AG09309 (cell line): ENCODE measurements at places on chromosomes 11 and 22.

- DNase-seq = peak; percentile 78
These were observed 58.3 kb downstream of the HSD17B12 start for GRCh38 chr11:43738600-43739409.

DNA sequence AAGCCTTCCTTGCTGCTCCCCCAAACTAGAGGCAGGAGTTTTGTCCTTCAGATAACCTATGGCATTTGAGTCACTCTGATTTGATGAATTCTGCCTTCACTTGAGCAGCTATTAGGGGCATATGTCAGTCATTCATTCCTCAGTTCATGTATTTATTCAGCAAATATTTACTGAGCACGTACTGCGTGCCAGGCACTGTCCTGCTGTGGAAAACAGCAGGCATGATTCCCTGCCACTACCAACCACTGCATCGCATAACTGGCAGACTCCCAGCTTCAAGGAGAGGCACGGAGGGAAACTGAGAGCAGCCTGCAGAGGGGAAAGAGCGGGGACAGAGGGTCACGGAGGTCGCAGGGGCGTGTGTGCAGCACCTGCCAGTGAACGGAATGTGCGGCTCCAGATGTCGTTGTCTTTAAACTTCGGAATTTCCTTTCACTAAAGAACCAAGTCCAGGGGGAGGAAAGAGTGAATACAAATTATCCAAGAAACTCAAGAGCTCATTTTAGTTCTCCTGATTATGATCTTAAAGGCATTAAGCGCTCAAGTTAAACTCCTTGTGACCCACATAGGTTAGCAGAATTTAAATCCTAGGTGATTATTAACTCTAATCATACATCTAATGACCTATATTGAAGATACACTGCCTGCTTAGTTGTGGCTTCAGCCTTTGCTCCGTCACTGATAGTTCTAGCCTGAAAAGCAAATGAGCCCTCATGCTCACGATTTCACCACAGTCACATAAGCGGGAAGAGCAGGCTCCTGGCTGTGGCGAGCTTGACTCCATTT lies 12.6 kb downstream of the PPARA start:
- DNase-seq = no peak

DNA sequence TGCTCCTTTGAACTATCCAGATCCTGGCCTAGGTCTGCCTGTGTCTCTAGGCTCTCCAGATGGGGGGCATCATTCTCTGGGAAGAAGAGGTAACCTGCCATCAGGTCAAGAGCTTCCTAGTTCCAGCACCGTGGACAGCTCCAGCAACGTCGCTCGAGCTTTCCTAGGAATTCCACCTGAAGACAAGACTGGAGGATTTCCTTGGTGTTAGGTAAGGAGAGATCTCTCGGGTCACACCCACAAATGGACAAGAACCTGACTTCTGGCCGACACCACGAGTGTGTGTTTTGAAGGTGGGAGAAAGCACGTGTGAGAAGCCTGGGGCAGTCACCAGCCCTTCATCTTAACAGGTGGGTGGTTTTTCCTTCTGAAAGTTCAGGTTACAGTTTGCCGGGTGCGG lies 1.2 kb downstream of the PRG3 start:
- no peak for DNase-seq

GRCh38 chr11:103842191-103842590 lies 194.2 kb upstream of the DDI1 start:
- no peak for DNase-seq

DNA sequence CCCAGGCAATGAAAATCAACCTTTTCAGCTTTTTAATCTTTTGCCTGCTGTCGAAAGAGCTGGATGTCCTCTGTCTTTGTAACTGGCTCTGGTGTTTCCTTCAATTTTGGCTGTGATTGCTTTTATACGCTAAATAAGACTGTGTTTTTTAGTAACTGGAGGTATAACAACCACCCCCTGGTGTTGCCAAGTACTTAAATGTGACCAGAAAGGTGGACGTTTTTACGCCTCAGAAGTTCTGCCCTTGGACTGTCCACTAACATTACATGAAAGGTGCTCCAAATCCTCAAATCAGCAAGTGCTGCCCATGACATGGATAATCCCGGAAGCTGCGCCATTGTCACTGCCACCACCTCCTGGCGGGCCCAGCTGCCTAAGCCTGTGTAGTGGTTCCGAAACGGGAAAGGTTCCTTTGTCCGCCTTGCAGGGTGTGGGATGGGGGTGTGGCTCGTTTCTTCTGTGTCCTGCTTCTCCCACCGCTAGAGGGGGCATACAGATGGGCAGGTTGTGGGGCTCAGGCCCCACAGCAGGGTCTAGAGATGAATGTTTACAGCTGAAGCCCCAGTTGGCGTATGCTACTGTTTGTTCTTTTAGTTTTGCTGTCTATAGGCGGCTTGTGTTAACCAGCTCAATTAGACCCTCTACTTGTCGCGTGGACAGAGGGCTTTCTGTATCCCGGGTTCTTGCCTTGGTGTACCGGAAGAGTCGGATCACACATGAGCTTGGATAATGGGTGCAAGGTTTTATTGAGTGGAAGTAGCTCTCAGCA lies 82.2 kb upstream of the SEPTIN5 start:
- peak; percentile 14 for DNase-seq

DNA sequence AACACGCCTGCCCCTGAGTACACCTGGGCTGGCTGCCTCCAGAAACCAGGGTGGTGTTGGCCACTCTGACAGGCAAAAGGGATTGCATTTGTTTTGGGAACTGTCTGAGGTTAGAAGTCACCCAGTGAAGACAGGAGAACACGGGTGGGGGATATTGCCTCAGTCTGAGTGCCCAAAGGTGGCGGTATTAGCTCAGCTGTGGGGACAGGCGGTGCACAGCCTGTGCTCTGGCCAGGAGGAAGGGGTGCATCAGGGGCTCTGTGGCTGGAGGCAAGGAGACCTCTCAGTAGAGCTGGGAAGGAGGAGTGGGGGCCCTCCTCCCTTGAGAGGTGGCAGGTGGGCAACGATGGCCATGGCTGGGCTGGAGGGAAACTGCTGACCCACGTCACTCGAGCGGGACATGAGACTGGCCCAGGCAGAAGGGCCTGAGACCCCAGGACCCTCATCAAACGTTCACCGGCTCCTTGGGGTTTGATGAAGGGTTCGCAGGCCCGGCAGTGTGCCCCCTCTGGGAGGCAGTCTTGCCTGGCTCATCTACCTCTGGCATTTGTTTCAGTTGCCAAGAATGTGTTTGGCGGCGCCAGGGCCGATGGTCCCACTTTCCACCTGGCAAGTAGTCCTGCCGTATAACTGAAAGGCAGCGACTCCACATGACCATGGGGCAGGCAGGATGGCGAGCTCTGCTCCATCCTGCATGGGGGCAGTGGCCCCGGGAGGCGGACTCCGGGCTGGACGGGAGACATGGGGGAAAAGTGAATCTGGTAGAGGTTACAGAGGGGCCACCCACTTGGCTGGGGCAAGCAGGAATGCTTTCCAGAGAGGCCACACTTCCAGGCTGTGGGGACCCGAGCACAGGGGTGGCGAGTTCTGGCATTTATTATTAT lies 52.8 kb upstream of the SMIM38 start:
- no peak for DNase-seq

- DNase-seq = no peak
These were observed 80.9 kb upstream of the PICALM start for GRCh38 chr11:86149792-86150191.

GRCh38 chr11:19087658-19088057 lies 27.1 kb upstream of the MRGPRX2 start:
- peak; percentile 71 for DNase-seq

- DNase-seq = no peak
These were observed 2.6 kb upstream of the MYOD1 start for GRCh38 chr11:17716807-17717206.

DNA sequence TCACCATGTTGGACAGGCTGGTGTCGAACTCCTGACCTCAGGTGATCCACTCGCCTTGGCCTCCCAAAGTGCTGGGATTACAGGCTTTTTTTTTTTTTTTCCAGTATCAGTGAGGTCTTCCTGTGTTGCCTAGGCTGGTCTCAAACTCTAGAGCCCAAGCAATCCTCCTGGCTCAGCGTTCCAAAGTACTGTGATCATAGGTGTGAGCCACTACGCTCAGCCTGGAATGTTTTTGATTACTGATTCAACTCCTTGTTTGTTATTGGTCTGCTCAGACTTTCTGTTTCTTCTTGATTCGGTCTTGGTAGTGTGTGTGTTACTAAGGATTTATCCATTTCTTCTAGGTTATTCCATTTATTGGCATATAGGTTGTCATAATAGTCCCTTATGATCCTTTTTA lies 31.3 kb downstream of the NAGA start:
- peak; percentile 10 for DNase-seq

GRCh38 chr22:39913321-39913720 lies 12.4 kb downstream of the GRAP2 start:
- no peak for DNase-seq

DNA sequence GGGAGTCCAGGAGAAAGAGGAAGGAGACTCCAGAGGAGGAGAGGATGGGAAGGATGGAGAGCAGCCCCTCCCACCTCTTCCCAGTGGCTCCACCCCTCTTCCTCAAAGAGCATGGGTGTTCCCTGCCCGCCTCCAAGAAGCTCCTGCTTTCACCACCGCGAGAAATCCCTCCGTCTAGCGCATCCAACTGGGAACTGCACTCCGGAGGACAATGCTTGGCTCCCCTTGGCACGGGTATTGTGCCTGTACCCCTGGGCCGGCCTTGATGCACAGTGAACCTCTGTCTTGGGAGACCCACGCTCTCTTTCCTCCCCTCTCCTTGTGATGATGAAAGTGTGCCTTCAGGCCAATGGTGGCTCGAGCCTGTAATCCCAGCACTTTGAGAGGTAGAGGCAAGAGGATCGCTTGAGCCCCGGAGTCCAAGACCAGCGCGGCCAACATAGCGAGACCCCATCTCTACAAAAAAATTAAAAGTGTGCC lies 14.9 kb upstream of the ADA2 start:
- DNase-seq = no peak

GRCh38 chr11:134514354-134514951 lies 102.4 kb upstream of the B3GAT1 start:
- DNase-seq = no peak

DNA sequence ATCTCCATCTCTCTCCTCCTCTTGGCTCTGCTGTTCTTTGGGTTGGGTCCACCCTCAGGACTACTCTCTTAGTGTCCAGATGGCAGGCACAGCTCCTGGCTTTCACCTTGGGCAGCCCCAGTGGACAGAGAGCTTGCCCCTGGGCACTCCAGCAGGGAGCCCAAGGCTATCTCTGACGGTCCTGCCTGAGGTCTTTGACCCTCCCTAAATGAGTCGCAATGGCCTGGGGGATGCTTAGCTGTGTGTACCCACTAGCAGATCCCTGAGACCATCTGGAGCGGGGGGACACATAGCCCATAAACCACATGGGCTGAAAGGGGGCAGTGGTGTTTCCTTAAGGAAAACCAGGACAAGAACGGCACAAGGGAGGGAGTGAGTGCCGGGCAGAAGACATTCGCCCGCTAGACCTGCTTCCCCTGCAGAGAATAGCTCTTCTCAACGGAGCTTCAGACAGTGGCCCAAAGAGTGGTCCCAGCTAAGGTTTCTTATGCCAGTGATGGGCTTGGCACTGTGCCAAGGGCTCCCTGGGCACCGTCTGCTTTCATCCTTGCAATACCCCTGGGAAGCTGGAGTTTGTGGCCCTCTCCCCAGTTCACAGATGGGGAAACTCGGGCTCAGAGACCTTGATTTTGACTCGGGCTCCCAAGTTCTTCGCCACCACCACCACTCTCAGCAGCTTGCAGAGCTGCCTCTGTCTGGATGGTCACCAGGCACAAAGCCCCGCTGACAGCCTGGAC lies 53.9 kb upstream of the ANO1 start:
- no peak for DNase-seq

GRCh38 chr11:31355131-31355530 lies 14.4 kb downstream of the DCDC1 start:
- DNase-seq = no peak

DNA sequence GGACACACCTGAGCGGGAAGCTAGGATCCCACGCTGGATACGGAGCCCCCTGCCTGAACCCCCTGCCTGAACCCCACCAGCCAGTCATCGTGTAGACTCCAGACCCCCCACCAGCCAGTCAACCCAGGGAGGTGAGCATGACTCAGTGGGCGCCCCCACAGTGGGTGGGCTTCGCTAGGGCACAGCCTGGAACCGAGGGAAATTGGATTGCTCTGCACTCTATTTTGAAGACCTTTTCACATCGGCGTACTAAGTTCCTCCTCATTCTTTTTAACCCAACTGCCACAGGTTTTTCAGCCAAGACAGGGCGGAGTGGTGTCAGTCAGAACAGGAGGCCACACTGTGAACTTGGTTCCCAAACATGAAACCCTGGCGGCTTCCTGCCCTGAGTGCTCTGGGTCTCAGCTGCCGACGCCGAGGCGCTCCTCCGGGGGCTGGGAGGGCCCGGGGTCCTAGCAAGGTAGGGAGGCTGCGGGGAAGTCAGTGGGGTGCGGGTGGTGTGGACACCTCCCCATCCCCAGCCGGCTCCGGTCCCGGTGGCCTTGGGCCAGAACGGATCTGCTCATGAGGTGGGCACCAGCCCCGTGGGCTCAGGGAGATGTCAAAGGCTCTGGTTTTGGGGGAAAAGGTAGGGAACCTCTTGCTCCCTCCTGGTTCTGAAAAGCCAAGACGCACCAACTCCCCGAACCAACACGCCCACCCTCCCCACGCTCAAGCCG lies 57.0 kb downstream of the BRD1 start:
- DNase-seq = no peak

DNA sequence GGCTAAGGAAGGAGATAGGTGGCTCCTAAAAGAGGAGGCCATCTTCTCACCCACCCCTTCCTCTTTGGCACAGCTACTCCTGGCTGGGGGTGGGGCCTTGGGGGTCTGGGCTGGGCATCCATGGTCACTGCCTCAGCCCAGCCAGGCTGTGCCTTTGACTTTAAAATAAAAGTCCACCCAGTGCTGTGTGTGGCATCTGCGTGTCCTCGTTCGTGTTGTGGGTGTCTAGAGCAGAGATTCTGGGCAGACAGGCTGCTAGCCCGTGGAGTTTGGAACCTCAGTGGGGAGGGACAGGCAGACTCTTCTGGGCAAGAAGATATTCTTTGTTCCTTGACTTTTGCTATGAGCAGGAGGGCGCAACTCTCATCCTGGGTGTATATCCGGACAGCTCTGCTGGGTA lies 13.1 kb downstream of the RPS6KA4 start:
- DNase-seq = no peak

DNA sequence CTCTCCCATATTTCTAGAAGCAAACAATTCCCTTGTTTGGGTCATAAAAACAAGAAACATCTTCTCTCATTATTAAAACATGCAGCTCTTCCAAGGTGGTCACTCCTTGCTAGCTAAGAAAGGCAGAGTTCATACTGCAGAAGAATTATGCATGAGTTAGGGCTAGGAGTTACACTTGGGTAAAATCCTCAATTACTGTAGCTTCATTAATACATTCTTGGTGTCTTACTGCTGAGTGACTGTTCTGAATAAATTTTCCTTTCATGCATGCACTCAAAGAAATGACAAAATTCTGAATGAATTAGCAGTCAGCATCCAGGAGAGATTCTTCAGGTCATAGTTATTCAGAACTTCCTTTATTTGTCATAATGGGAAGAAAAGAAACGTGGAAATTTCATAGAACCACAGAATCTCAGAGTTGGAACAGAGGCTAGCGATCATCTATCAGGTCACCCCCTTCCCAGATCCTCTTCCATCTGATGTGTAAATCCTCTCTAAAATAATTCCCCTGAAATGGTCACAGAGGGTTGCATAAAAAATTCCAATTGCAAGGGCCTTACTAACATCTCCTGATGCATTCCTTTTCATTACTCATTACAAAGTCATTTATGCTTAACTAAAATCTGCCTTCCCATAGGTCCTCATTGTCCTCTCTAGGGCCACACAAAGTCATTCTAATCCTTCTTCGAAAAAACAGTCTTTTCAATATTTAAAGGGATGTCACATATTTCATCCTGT lies 771.5 kb downstream of the DLG2 start:
- DNase-seq = peak; percentile 3
